PC-3 (cell line): ENCODE measurements at places on chromosomes 16 and 17.
A peak's percentile ranks its signal among the peaks of the same experiment; 100 is the strongest.

DNA sequence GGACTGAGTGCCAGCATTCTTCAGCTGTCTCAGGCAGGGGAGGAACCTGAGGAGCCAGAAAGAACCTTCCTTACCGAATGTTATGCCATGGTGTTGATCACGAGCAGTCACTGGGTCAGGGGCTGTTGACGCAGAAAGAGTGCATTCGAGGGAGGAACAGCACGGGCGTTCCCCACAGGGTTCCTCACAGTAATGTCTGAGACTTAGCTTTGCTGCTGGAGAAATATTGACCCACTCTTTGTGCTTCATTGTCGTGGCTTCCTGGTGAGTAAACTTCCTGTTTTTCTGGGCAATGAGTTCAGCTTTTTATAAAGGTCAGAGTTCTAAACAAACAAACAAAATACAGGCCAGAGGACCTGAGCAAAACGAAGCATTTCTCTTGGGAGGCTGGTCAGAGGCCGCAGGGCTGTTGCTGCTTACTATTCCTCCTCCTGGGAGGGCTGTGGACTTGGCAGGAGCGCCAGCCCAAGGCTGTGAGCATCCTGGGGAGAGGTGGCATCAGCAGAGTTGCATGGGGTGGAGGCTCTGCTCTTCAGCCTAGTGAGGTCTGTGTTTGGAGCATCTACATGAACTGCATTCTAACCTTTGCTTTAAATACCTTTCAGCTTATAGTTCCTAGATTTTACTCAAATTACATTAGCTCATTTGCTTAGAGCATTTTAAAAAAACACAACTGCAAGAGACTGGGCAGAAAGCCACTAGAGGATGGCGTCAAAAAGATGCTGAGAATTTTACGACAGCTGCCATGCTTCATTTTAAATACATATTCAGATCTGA, 143.1 kb upstream of the CACNG5 start:
- peak; percentile 78 for DNase-seq

GRCh38 chr16:976389-976931, 5.1 kb upstream of the SOX8 start:
- no peak for DNase-seq

- peak; percentile 50 for DNase-seq
Measured at GRCh38 chr17:72682605-72683004, 409.9 kb downstream of the SLC39A11 start.

DNA sequence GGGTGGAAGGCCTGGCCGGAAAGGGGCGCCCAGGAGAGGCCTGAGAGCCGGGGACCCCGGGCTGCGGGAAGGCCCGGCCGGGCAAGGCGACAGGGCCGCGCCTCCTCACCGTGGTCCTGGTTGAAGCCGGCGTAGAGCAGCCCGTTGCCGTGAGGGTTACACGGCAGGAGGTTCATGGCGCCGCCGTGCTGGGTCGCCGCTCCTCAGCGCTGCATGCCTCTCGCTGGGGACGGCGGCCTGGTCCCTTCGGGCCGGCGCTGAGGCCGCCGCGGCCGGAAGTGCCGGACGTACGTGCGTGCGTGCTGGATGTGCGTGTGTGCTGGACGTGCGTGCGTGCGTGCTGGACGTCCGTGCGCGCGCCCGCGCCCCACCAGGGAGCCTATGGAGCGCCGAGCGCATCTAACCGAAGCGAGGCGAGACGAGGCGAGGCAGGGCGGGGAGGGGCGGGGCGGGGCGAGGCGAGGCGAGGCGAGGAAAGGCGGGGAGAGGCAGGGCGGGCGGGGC, at the start of gene WDR45B:
Gene WDR45B, minus strand, starts transcription at position 280 of the 504 bp plus-strand sequence. Its CDS starts 104 bp downstream, at position 176.
- DNase-seq, result peak; percentile 96

DNA sequence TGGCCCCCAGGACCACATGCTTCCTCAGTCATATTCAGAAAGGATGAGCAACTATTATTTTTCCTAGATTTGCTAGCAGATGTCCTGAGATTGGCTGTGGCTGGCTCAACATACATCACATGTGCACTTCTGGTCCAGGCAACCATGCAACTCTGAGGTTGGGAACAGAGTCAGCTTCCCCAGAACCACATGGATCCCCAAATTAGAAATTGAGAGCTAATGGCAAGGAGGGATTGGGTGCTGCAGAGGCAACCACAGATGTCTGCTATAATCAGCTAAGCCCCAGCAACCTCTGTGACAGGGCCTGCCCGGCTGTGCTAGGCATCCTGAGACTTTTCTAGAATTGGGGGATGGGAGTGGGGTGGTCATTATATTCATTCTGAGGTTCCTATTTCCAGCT, 33.8 kb upstream of the CLEC18A start:
- no peak for DNase-seq

- no peak for DNase-seq
Measured at GRCh38 chr17:16447676-16448075, 32.3 kb downstream of the TRPV2 start.

- DNase-seq, result no peak
Measured at GRCh38 chr16:86571530-86571915, 4.9 kb downstream of the FOXC2 start.

GRCh38 chr16:14455573-14455972, 174.5 kb downstream of the PARN start:
- peak; percentile 73 for DNase-seq

GRCh38 chr16:54628796-54629625, 301.7 kb upstream of the IRX5 start:
- DNase-seq, result no peak

DNA sequence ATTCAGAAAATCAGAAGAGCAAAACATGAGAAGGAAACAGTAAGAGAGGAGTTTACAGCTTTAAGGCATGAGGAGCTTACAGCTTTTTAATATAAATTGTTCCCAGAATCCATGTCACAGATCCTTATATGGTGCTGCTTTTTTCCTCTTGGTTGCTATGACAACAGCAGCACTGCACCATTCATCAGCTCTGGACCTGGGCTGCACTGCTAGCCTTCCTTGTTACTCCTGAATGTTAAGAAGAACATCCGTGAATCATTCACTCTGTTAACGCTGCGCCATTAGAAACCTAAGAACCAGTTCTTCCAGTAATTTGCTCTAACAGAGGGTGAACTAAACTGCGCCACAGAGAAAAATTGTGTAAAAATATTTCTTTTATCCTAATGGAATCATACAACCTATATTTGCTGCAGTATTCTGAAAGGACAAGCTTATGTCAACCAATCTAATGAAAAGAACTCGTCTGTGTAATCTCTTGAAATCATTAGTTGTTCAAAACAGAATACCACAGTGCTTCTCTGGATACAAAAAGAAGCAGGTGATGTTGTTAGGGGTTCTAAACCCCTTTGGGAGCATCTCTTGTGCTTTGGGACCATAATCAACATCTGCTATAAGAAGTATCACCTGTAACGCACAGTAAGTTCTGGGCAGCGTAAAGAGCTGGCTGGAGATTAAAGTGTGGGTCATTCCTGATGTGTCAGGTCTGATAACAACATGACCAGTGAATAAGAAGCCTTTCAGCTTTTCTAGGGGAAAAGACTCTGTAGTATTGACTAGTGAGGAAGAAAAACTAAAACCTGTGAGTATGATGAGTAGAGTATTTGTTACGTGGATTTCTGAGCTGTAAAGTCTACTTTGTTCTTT, 151.2 kb downstream of the TANC2 start:
- DNase-seq, result no peak

DNA sequence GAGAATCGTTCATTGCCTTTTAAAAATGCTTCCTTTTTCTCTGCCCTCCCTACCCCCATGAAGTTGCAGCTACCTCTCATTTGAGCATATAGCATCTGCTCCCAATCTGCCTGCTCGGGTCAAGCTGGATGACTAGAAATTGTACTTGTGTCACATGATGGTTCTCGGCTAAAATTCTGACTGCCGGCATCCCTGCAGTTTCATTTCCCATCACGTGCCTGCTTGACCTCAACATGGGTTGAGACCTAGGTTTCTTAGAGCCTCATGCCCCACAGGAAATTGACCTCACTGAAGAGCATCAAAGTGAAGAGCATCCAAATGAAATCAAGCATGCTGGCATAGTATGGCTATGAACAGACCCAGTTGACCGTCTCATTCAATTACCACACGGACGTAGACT, 581.6 kb upstream of the PSMD7 start:
- no peak for DNase-seq

DNA sequence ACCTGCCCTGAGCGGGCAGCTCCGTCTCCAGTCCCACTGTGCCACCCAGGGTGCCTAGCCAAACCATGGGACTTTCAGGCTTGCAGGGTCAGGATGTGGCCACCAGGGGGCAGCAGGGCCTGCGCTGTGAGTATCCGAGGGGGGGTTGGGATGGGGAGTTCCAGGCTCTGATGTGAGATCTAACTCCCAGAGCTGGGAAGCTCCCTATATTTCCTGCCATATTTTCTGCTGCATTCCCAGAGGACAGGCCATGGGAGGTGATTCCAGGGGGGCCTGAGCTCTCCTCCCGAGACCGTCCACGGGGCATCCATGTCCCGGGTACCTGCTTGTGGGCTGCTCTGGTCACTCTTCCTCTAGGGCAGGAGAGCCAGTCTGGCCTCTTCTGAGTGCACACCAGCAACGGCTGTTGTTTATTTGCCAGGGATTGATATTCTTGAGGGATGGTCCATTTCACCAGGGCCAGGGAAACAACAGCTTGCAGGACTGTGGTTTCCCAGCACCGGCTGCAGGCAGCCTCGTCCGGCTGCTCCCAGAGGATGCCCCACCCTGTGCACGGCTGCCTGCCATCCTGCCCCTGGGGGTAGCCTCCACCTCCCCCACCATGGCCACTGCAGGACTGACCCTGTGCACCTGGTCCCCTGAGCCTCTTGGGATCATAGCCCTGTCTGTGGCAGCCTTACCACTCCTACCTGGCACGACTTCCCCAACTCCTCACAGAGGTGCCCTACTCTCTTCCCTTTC, 1.2 kb downstream of the GPR142 start:
- peak; percentile 84 for DNase-seq

DNA sequence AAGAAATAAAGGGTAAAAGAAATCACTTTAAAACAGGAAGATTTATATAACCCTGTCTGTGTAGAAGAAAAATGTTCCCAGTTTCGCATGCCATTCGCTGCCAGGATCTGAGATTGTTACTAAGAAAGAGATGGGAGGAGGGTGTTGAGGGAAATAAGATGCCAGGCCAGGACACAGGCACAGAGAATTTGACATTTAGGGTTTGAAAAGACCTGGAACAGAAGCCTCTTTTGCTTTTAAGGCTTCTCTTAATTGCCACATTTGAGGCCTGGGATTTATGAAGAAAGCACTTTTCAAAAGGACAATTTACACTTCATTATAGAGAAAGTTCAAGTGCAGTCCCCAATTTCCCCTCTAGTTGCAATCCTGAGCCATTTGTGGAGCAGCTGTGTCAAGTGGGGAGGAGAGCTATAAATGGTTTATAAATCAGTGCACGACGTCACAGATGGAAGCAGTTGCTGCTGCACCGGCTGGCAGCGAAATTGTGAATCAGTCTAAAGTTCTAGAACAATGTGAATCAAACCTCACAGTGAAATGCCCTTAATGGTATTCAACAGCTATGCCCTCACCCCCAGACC, 26.5 kb upstream of the C16orf87 start:
- peak; percentile 44 for DNase-seq

DNA sequence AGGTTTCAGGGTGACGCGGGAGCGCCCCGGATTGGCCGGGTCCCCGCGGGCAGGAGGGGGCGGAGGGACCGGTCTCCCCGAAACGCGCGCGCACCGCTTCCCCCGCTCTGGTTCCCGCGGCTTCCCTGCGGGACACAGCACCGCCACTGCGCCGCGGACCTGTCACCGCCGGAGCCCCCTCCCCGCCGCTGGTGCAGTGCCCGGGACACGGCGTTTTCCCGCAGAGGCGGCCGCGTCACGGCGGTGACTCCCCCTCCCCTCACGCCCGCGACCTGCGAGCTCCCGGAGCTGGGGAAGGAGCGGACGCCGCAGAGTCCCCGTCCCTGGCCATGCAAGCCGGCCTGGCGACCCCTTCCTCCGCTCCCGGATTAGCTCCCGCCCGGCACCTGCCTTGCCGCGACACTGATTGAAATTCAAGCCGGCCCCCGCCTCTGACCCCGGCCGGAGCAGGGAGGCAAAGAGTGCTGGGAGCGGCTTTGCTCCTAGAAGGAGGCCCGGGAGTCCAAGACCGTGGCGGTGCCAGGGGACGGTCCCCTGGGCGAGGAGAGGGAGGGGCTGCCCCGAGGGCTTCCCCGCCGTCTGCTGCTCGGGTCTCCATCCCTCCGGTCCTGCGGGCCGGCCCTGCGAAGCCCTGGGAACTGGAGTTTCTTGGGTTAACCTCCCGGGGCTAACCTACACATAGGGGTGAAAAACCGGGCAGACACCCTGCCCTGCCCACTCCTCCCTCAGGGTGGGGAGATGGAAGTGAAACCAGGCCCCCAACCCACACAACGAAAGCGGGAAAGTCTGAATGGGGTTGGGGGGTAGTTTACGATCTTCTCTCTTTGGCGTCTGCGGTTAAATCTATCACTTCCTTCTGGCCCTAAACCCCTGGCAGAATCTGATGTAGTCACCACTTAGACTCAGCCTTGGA, 1.0 kb downstream of the RHBDL3 start:
- no peak for DNase-seq

DNA sequence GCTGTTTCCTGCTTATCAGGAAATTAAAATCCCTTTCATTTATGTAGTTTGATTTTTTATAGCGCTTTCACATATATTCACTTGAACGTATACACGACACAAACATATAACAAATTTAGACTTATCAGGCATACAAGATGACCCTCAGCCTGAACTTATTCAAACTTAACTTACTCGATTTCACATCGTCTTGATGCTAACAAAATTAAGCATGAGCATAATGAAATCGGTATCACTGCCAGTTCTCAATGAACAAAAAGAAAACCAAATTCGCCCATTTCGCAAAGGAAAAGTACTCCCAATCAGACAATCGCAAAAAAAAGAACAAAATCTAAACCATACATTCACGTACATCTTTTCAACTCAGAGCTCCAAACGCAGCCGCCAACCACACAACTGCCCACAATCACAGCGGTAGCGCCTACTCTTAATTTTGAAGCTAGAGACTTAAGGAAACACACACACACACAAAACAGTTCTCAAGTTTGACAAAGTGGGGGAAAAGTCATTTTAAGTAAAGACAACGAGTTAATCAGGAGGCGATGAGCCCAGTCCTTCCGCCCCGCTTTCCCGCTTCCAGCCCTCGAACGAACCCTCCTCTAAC, 1.1 kb downstream of the GJC1 start:
- peak; percentile 47 for DNase-seq

DNA sequence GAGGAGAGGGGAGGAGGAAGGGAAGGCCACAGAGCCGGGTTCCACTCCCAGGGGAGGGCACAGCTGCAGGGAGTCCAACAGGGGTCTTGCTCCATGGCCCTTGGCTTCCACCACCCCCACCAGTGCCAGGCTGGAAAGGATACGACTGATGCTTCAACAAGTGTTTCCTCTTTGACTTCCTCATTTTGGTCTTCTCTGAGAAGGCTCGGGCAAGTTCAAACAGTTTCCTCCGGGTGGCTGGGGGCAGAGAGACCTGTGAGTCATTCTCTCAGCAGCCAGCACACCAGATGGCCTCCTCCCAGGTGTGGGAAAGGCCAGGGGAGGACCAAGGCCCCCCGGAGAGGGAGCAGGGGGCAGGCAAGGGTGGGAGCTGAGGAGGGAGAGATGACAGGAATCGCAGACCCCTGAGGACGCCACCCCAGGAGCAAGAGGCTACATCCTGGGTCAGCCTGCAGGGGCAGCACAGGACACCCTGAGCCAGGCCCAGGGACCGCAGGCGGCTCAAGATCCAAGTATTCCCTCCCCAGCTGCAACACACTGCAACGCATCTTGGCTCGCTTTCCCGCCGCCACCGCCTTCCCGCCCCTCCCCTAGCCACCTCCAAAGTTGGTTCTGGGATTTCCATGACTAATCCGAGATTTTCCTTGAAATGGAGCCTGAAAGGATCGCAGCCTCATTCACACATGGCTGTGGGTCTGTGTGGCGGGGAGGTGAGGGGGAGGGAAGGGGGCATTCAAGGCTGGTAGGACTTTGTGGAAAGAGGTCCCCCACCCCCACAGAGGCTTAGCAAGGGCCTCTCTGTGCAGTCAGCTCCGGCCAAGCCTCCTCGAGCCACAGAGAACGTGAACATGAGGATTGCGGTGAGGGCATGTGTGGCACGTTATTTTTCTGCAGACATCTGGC, 18.4 kb upstream of the MRPS23 start:
- peak; percentile 93 for DNase-seq
